EL (cell line): ENCODE measurements at places on chromosomes 12 and 14.

GRCh38 chr12:72031066-72031465 is 92.4 kb downstream of the TPH2 start:
- no peak for DNase-seq

GRCh38 chr12:91143206-91143605 is 31.9 kb upstream of the LUM start:
- no peak for DNase-seq

GRCh38 chr12:122265886-122266229 is 436 bp downstream of the VPS33A start:
- no peak for DNase-seq

- DNase-seq = peak; percentile 41
These were observed 353.7 kb downstream of the APAF1 start for GRCh38 chr12:98998697-98999299.

GRCh38 chr12:47828976-47829482 is 9.3 kb upstream of the HDAC7 start:
- peak; percentile 90 for DNase-seq

GRCh38 chr14:92411135-92411534 is 88.2 kb downstream of the SLC24A4 start:
- DNase-seq = no peak

DNA sequence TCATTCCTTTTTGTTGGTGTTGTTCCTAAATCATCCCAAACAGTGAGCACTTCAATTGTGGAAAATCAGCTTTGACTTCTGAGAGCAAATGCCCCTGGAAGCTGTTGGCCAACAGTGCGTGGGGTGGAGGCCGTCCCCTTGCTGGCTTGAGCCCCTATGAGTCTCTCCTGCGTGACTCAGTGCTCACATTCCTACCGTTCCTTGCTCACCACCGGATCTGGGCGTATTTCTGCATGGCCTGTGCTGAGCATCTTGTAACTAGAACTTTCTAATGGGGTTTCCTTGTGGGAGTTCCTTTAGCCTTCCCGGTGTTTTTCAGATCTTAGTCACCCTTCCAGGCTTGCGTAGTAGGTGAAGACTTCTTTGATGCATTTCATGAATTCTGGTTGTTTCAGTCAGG is 14.7 kb downstream of the SERPINA1 start:
- peak; percentile 99 for DNase-seq

GRCh38 chr12:55997535-55997859 is 421 bp downstream of the SUOX start:
- DNase-seq = no peak

GRCh38 chr14:100555436-100556139 is 31.6 kb downstream of the BEGAIN start:
- no peak for DNase-seq

- peak; percentile 69 for DNase-seq
These were observed 42.1 kb downstream of the MAP1LC3B2 start for GRCh38 chr12:116600959-116601918.

DNA sequence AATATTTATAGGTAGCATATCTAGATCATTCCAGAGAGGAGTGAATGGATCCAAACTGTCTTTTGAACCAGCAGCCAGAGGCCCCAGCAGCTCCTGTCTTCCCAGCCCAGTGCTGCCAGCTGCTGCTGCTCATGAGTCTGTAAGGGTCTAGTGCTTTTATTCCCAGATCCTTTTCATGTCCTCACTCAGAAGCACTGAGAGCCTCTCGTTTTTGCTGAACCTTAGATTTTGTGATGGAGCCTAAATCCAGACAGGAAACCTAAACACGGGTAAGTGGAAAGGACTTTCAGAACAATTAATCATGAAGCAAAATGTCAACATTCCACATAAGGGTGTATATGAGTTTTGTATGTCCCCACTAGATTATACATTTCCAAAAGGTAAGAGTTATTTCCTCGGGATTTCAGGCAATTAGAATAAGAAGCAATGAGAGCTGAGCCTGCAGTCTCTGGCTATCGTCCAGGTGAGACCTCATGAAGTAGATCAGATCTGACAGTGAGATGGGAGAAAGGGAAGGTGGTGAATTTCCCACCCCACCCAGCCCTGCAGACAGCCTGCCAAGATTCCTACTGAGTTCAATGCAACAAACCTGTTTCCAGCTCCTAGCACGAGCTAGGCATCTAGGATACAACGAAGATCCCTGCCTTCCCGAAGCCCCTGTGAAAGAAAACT is 84.4 kb downstream of the NINJ2 start:
- DNase-seq = no peak

DNA sequence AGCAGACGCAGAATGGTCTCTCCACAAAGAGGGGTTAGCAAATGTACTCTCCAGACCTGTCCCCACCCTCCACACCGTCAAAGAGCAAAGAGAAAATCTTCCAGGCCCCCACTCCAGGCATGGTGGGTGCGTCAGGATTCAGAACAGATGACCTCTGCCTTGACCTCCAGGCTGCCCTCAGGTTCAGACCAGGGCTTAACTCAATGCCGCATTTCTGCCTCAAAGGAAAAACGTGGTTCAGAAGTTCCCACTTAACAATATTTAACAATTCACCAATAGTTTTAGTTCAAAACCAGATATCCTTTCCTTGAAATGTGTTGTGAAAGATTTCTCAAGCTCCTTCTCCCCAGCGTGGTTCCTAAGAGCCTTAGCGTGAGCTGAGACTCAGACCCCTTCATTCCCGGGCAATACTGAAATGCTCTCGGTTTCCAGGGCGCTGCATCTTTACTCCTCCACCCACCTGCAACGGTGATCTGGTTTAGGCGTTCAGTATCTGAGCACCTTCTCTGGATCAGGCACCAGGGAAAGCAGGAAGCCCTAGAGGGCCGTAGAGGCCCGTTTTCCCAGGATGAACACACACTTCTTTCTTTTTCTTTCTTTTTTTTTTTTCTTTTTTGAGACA is 22.9 kb downstream of the HSP90AA1 start:
- DNase-seq = no peak

DNA sequence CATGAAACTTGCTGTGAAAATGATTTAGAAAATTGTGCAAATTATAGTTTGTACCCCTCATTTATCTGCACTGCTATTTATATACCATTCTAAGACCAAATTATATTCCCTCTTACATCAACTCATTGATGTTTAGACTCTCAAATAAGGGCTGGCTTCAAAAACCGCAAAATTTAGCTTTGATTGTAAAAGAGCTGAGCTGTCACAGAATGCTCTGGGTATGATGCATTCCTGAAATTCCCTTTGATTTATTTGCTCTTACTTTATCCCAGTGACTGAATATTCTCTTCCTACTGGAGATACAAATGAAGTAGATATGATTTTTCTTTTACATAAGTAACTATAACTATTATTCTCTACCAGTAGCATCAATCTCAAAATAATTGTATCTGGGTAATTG is 78.0 kb upstream of the TMTC2 start:
- peak; percentile 38 for DNase-seq

GRCh38 chr12:95997911-95998510 is 1.9 kb upstream of the HAL start:
- DNase-seq = no peak

GRCh38 chr14:101193106-101193844 is 289.8 kb upstream of the RTL1 start:
- no peak for DNase-seq

DNA sequence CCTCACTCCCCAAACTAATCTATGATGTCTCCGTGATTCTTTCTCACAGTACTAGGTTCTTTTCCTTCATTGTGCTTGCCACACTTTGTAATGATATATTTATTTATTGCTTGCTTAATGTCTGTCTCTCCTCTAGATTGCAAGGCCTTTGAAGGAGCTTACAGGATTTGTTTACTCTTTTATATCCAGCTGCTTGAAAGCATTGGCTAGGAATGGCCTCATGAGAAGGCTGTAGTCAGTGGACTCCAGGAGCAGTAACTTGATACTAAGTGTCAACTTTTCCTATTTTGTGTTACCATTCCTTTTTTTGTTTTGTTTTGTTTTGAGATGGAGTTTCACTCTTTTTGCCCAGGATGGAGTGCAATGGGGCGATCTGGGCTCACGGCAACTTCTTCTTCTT is 7.3 kb upstream of the FAM234B start:
- DNase-seq = no peak

GRCh38 chr12:100674036-100674888 is 100.8 kb downstream of the GAS2L3 start:
- no peak for DNase-seq

DNA sequence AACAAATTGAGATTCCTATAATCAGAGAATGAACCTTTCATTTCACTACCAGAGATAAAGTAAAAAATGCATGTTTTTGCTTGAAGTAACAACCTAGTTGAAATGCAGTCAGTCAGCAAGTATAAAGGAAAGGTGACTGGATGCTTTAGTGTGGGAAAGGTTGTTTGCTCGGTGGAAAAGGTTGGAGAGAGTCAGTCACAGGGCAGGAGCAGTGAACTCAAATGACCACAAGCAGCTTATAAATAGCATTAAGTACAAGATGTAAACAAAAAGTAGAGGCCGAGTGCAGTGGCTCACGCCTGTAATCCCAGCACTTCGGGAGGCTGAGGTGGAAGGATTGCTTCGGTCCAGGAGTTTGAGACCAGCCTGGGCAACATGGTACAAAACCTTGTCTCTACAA is 98.1 kb upstream of the FGD4 start:
- DNase-seq = no peak

DNA sequence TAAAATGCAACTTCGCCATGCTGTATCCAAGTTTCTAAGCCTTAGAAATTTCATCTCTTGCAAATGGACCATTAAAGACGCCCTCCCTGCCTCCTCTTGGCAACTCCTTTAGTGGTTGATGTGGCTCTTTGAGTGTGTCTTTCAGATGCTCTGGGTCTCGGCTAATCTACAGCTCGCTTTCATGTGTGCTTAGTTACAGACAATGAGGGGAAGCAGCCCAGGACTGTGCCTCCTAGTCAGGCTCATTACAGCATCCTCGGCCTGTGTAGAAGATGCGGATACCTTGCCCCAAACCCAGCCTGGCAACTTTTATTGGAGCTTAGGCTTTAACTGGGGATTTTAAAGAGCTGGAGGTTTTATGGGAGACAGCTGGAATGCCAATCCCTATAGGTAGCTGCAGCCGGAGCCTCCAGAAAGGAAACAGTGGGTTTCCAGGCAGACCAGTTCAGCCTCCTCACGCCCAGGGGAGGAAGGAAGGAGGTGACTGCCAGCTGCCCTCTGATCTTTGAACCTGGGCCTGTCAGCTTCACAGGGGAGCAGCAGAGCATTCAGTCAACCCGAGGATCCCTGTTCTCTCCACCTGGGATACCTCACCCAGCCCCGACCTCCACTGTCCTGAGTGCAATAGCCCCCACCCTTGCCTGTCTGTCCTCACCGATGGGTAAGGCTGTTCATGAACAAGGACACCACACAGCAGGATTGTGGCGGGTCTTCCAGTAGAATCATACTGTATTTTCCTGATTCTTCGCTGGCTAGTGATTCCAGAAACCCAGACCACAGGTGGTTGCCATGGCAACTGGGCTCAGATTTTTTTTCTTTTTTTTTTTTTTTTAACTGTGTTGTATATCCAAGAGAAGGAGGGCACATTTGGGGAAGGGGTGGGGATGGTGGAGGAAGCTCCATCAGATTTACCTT is 638.5 kb downstream of the MED13L start:
- no peak for DNase-seq

- DNase-seq = no peak
These were observed 8.3 kb downstream of the NDRG2 start for GRCh38 chr14:21016413-21017190.

DNA sequence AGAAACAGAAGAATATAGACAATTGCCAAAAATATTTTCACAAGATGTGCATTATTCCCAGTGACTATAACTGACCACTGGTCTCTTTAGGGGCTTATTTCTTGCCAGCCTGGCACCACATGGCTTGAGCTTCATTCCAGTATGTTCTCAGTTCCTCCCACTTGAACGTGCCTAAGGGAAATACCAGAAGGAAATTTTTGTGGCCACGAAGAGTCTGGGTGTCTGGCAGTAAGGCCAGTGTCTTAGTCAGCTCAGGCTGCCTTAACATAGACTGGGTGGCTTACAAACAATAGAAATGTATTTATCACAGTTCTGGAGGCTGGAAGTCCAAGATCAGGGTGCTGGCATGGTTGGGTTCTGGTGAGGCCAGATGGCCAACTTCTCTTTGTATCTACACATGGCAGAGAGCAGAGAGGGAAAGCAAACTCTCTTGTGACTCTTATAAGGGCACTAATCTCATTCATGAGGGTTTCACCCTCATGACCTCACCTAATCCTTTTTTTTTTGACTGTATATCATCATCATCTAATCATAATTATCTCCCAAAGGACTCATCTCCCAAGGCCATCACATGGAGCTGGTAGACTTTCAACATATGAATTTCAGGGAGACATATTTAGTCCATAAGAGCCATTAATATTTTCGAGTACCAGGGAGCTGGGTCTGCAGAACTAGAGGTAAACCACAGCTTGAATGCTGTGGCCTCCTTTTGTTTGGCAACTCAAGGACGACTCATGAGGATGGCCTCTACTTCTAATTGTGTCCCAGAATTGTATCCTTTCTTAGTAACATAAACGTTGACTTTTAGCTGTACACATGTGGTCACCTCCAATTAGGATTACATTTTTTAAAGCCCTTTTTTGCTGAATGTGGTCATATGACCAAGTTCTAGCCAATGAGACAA is 5.1 kb upstream of the SMOC1 start:
- peak; percentile 38 for DNase-seq

DNA sequence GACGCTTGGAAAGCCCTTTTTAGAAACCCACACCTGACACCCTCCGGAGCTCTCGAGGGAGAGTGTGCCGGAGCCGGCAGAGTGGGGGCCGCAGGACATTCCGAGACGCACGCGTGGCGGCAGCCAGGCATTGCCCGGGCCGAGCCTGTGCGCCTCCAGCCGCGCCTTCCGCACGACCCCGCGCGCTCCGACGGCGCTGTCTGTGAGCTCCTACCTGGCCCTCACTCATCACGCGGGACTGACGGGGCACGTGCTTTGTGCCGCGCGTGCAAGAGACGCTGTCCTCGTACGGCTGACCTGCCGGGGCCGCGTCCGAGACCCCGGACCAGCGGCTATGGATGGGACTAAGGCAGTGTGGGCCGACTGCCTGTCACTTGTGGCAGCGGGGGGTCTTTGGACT is 5.2 kb downstream of the GALNT9 start:
- DNase-seq = no peak

DNA sequence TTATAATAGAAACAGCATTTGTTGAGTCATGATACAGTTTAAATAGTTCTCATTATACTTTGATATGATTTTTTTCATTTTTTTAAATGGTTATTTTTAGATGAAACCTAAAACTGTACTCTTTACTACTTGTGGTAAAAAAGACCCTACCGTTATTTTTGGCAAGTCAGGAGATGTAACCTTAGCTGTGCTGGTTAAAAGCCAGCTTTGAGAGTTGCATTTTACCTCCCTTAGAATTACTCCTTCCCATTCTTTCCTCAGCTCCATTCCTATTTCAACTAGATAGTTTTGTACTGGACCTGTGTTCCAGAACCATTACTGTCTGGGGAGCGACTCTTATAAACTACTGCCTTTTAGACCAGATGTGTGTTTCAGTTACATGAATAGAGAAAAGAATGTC is 92.0 kb downstream of the RAD51B start:
- no peak for DNase-seq

- no peak for DNase-seq
These were observed 124.9 kb upstream of the MED13L start for GRCh38 chr12:116402163-116402939.

DNA sequence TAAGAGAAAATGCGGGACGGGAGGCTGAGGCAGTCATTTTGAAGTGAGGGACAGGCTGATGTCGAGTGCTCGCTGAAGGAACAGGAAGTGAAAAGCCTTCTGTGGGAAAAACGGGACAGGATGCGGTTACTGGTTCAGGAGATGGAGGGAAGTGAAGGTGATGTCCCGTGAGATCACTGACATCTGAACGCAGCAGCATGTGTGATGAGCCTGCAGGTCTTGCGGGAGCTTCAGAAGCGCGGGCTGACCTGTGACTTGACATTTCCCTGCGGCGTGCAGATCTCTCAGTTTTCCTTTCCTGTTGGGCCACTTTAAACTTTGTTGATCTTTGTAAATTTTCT is 77.8 kb downstream of the DDX51 start:
- DNase-seq = no peak
